Adipocyte (in vitro differentiated cells): ENCODE measurements at places on chromosomes 3 and 15.

DNA sequence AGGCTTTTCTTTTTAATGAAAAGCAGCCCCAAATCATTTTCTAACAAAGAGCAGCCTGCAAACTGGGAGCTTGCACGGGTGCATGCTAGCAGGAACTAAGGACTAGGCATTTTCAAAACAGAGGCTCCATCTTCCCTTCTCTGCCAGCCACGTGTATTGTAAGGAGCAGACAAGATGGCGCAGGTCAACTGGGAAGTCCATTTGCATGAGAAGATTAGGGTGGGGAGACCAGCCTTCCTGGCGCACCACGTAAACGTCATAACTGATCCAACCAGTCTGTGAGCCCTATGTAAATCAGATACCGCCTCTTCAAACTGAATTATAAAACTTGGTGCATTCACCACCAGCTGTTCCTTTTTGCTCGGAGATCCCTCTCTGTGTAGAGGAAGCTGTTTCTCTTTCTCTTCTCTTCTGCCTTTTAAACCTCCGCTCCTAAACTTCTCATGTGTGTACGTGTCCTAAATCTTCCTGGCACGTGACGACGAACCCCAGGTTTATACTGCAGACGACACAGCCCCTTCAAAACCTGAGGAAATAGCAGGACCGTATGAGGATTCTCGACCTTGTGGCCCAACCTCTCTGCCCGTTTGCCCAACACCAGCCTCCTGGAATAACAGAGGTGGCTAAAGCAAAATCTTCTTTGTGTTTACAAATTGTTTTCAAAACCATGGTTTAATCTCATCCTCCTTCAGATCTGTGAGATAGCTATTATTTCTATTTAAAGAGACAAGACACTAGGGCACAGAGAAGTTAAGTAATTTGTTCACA, 26.4 kb upstream of the SLC30A4 start:
- DNase-seq: no peak

GRCh38 chr3:105733356-105733755, 135.5 kb downstream of the CBLB start:
- DNase-seq: no peak

DNA sequence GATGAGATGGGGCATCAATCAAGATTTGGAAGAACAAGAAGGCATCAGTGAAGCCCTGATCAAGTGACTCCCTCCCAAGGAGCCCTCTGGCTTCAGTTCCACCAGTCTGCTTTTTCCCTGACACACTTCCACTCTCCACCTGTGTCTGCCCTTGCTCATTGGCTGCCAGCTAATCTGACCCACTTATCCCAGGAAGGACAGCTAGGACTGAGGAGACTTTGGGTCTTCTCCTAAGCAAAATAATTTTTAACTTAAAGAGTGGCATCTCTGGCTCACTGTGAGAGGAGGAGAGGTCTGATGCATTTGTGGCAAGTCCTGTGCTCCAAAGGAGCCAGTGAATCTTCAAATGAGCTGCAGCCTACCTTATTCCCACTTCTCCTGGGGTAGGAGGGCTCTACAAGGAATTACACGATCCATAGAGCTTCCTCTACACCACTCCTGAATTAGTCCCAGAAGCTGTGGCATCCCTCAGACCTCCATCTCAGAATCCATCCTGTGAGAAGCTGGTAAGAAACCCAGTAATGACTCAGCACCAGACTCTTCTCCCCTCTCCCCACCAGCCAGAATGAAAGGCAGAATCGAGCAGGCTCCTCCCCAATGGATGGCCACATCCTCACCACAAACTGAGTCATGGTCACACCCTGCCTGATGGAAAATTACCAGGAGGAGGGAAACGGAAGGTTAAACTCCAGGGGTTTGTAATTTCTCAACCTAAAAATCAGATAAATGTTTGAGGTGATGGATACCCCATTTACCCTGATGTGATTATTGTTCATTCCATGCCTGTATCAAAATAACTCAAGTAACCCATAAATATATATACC, 6.3 kb upstream of the PKM start:
- DNase-seq: peak; percentile 98

DNA sequence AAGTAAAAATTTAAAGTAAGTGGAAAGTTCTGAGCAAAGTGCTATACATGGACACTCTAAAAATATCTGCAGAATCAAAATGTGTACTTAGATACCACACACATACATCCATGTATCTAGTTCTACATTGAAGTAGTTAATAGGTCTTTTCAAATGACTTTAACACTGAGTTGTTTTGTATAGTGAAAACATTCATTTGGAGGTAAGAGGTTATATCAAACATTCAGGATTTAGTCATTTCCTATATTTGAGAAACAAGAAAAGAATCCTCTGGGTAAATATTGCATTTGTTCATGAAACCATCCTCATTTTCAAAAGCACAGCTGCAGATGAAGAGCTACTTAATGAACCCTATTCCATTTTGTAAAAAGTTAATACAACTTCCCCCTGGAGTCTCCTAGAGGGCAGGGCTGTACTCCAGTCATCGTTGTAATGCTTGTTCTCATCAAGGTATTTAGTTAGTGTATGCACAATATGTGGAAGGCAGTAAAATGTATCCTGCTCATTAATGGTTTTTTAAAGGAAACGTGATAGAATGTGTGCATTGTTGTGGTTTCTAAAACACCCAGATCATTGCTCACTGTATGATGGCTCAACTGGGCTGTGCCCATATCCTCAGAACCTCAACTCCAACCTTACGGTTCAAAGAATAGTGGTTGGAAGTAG, 26.2 kb downstream of the ARPP21 start:
- no peak for DNase-seq

DNA sequence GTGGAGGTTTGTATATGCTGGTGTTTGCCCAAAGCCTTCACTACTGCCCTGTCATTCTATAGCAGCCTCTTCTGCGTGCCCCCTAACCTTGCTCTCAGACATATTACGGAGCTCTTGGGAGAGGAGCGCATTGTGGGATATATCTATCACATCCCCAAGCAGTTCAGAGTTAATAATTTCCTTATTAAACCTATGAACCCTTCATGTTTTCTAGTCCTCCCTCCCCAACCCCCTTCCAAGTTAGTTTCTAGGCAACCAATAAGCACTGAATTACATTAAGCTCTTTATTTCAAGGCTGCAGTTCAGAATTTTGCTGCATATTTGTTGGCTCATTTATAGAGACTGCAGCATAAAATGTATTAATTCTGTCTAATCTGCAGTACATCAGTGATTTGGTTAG, 57.3 kb upstream of the GRM7 start:
- DNase-seq: no peak
